ENCODE measurements at places on chromosomes 2 and 18.

DNA sequence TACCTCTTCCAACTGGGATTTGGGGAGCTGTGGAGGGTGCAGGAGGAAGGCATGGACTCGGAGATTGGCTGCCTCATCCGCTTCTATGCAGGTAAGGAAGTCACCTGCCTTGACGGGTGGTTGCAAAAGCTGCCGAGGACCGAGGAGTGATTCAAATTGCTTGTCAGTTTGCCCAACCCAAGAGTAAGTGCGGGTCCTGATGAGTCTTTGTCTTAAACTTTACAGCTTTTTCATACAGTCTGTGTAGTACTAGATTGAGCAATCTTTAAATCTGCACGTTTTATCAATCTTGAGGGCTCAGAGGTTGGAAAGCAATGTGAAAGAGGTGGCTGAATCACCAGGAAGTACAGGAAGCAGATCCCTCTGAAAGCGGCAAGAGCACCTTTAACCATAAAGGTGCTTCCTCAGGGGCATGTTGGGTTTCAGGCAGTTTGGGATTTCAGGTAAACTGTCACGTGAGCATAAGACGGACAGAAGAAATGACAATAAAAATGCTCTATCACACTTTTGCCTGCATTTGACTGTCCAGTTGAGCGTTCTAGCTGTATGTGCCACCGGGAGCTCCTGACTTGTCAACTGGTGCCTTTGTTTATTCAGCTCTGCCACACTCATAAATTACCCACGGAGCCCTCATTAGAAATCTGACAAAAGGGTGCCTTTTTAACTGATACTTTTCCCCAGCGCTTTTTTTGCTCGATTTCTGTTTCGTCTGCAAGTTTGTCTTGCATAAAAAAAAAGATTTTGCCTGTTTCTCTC, 2.0 kb downstream of the PHLPP1 start:
- peak; percentile 16 for DNase-seq
- H3K27ac ChIP-seq = peak overlapping the region; percentile 66
- H3K4me3 ChIP-seq = peak overlapping the region; percentile 85

GRCh38 chr2:205699515-205700289, 17.4 kb downstream of the NRP2 start:
- H3K27me3 ChIP-seq = peaks cover 38% of the 10 kb centered on the region
- DNase-seq = no peak
- H3K36me3 ChIP-seq = no peaks in the 10 kb centered on the region
- H3K4me3 ChIP-seq = no peak overlapping the region
- H3K4me1 ChIP-seq = no peaks in the 10 kb centered on the region

- H3K4me3 ChIP-seq = peak within 1 kb of the TSS; percentile 78
- peaks cover 49% of the 10 kb centered on the region for H3K36me3 ChIP-seq
- peaks cover 65% of the 10 kb centered on the region for H3K4me1 ChIP-seq
- H3K27me3 ChIP-seq = no peaks in the 10 kb centered on the region
- peak within 1 kb of the TSS; percentile 96 for H3K27ac ChIP-seq
- DNase-seq = peak; percentile 63
These were observed at the start of gene STAT4 for GRCh38 chr2:191150600-191151330. STAT4 (minus strand) TSS chr2:191150994; CDS start chr2:191148203, 2,791 bp downstream.

- H3K27me3 ChIP-seq = no peaks in the 10 kb centered on the region
- H3K27ac ChIP-seq = peak overlapping the region; percentile 84
- H3K4me3 ChIP-seq = peak overlapping the region; percentile 57
- DNase-seq = no peak
These were observed 100.7 kb downstream of the ANKRD44 start for GRCh38 chr2:197209742-197210408.

DNA sequence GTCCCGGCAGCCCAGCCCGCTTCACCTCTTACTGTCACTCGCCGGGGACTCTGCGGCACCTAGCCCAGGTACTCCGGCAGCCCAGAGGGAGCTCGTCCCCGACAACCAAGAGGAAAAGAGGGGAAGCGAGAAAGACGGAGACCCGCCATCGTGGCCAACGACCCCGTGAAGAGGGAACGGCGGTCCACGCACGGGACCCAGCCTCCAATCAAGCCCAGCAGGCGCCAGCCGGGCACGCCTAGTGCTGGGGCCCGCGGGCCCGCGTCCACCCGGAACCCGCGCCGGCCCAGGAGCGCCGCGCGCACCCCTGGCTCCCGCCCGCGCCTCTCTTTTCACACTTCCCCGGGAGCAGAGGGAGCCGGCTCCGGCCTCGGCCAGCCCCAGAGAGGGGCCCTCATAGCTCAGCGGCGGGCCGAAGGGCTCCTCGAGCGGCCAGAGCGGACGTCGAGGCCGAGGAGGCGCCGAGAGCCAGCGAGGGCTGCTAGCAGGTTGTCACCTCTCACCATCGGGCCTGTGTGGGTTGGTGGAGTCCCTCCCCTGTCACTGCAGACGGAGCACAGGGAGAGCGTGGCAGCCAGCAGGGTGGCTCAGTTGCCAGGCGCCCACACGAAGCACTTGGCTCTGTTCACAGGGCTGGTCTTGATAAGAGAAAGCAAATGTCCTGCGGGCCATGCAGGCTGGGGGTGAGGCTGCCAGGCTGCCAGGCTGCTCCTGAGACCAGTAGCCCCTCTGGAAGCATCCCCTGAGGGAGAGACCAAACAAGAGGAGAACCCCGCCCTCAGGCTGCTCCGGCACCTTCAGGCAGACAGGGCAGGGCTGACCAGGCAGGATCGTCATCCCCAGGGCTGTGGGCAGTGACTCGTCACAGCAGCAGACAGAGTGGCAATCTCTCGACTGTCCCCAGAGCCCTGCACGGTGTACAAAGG, 36.9 kb upstream of the KLF11 start:
- H3K36me3 ChIP-seq = peaks cover 2% of the 10 kb centered on the region
- peaks cover 7% of the 10 kb centered on the region for H3K27me3 ChIP-seq
- no peak overlapping the region for H3K4me3 ChIP-seq
- no peak overlapping the region for H3K27ac ChIP-seq
- H3K4me1 ChIP-seq = no peaks in the 10 kb centered on the region

DNA sequence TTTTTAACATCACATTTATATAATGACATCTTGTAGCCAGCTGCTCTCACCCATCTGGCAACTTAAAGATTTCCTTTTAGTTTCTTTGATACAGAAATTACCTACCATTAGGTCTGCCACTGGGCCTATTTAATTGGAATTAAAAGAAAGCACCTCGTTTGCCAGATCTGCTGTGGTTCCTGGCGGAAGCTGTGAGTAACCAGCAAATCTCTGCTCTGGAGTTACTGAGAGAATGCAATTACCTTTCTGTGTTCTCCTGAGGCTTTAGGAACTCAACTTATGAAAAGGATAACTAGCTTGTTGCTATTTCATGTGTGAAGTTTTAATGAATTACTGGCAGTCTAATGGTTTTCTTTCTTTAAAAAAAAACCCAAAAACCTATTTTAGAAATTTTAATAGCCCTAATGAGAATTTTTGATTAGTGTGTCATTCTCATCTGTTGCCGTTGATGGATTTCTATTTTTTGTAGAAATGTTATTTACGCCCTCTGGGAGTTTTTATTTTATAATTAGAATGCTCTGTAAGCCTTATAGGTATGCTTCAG, 69.7 kb upstream of the LYPD6B start:
- no peaks in the 10 kb centered on the region for H3K36me3 ChIP-seq
- H3K27me3 ChIP-seq = no peaks in the 10 kb centered on the region
- DNase-seq = no peak
- peaks cover 13% of the 10 kb centered on the region for H3K4me1 ChIP-seq
- no peak overlapping the region for H3K4me3 ChIP-seq

- DNase-seq = no peak
- H3K4me3 ChIP-seq = no peak overlapping the region
- no peak overlapping the region for H3K27ac ChIP-seq
These were observed 509.5 kb downstream of the EIPR1 start for GRCh38 chr2:2868085-2868484.

GRCh38 chr2:219298759-219299371, 10.3 kb downstream of the PTPRN start:
- peak; percentile 82 for DNase-seq
- H3K4me1 ChIP-seq = peaks cover 17% of the 10 kb centered on the region
- peaks cover 6% of the 10 kb centered on the region for H3K36me3 ChIP-seq
- peaks cover 40% of the 10 kb centered on the region for H3K27me3 ChIP-seq
- H3K4me3 ChIP-seq = no peak overlapping the region

DNA sequence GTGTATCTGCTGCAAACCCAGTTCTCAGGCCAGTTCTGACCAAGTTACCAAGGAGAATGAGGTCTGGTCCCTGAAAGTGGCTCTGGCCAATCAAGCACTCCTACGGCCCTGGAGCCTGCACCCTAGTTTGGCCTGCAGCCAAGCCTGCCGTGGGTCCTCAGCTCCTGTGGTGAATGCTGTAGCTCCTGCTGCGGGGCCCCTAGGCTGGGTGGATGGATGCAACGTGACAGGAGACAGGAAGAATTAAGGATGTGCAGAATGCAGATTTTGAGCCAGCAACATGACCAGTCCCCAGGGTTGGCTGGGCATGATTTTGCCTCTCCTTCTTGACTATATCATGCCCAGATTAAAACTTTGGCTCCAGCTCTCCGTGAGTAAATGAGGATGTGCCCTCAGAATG, 97.2 kb downstream of the SMAD7 start:
- H3K27ac ChIP-seq = no peak overlapping the region
- no peaks in the 10 kb centered on the region for H3K27me3 ChIP-seq
- DNase-seq = no peak
- no peaks in the 10 kb centered on the region for H3K36me3 ChIP-seq
- peaks cover 65% of the 10 kb centered on the region for H3K4me1 ChIP-seq
